Stimulated activated CD4-positive, alpha-beta T cell treated with anti-CD3 and anti-CD28 coated beads, Interleukin-4, amount 100 ng/mL, for 24 hours (primary cell): ENCODE measurements at places on chromosomes 12 and 14.
A peak's percentile ranks its signal among the peaks of the same experiment; 100 is the strongest.

- no peak for DNase-seq
These were observed 341.2 kb downstream of the NPAS3 start for GRCh38 chr14:33279865-33280264.

DNA sequence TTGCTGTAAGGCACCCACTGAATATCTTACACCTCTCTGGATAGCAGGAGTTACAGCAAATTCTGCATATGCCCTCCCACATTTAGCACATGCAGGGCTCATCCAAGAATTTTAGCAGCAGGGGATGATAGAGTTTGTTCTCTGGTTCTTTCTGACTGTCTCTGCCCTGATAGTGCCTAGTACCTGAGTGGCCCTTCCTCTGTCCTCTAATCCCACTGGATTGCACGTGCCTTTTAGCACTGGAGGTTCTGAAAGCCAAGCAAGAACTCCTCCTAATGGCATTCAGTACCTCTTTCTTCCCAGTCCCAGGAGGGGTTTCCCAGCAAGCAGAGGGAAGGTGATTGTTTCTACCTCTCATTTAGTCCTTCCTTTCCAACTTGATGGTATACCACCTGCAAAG, 406.4 kb downstream of the ZFP36L1 start:
- no peak for DNase-seq

DNA sequence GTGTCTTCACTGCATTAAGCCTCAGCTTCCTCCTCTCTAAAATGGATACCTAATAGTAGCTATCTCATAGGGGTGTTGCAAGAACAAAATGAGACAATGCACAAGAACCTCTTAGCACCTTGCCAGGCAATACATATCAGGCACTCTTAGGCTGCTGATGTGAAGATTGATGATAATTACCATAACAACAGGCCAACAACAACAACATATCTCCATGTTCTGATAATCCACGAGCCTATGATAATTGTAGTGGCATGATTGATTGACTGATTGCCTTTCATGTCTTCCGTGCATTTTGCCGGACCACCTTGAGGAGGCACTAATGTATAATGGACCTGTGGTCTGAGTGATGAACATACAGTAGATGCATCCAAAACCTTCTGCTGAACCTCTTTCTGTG, 50.7 kb upstream of the WSCD2 start:
- no peak for DNase-seq

DNA sequence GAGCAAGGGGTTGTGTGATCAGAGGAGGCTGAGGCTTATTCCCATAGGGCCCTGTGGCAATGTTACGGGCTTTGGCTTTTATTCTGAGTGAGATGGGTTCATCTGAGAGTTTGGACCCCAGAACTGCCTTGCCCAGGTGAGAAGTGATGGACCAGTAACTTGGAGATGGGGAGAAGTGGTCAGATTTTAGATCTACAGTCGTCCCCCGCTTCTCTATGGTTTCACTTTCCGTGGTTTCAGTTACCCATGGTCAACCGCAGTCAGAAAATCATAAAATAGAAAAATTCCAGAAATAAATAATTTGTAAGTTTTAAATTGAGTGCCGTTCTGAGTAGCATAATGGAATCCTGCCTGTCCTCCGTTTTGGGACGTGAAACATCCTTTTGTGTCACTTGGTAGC, 40.2 kb upstream of the PPP1CC start:
- DNase-seq, result no peak

- DNase-seq, result no peak
These were observed 279.4 kb downstream of the TMTC2 start for GRCh38 chr12:82966001-82966559.

DNA sequence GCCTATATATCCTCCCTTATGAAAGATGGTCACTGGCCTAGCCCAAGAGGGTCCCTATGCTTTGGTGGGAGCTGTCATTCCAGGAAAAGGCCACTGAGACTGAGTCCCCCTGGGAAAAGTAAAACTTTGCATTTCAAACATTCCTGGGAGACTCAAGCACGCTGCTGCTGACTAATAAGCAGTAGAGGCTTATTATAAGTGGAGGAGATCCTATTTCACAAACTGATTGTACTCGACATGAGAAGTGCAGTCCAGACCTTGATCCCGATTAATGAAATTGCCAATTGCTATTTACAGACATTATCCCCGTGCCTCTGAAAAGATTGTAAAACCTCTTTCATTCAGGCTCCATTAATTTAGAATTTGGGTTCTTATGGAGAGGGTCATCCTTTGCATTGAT, 96.6 kb downstream of the EMP1 start:
- no peak for DNase-seq

- no peak for DNase-seq
These were observed 97.9 kb downstream of the RFLNA start for GRCh38 chr12:124392667-124393413.

GRCh38 chr14:22099942-22100763, 426.5 kb upstream of the OR4E1 start:
- peak; percentile 55 for DNase-seq

DNA sequence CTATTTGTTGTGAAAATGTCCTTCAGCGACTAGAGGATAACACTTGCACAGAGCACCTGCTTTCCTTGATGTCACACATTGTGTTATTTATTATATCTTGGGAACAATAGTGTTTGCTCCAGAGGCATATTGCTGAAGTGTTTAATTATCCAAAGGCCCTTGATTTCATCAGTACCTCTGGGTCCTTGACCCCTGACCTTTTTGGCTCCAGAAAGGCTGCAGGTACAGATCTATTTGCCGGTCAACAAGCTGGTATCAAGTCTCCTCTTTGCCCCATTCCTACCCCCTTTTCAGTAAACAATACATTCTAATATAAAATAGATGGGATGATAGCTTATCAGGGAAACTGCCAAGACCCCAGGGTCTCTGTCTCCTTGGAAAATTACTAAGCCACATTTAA, 206.8 kb downstream of the DACT1 start:
- DNase-seq, result no peak

GRCh38 chr12:132560614-132561426, 49.6 kb downstream of the LRCOL1 start:
- peak; percentile 83 for DNase-seq

GRCh38 chr12:96400631-96401075, 414 bp upstream of the CDK17 start:
- DNase-seq, result no peak

DNA sequence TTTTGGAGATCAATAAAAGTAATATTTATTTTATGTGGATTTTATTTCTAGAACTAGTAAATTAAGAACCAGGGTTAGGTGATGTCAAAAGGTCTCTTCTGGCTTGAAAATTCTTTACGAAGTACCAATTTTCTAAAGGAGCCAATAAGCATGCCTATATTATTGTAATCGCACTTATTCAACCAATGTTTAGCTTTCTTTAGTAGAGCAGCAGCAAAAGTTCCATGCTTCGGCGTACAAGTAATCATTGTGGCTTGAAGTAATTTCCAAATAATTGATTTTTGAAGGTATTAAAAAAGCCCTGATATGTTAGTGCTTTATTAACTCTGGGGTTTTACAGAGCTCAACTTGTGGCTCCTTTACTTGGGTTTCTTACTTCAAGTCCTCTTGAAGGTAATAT, 3.4 kb downstream of the RMST start:
- no peak for DNase-seq

DNA sequence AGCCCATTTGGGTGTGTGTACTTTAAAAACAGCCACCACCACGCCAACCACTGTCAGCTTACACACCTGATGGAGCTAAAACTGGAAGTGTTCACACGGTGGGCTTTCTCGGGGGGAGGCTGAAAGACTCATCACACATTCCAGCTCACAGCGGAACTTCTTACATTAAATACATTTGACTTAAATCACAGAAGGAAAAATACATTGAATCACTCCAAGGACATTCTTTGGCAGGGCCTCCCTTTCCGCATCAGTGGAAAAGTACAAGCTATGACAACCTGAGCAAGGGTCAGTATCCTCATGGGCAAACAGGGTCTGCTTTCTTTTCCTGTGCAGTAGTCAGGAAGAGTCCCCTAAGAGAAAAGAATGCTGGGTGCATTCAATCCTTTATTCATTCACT, 31.0 kb upstream of the TC2N start:
- DNase-seq, result no peak

GRCh38 chr12:28570811-28571210, 380.6 kb downstream of the CCDC91 start:
- no peak for DNase-seq
